ENCODE measurements at places on chromosomes 16 and 17. TPM values are rescaled to one million over a fixed set of nuclear protein-coding genes. Genes with fewer than 3 reads are reported as not detected.
A peak's percentile ranks its signal among the peaks of the same experiment; 100 is the strongest.

- H3K27ac ChIP-seq = peak overlapping the region; percentile 29
- DNase-seq = no peak
- peaks cover 40% of the 10 kb centered on the region for H3K4me1 ChIP-seq
- no peak overlapping the region for H3K4me3 ChIP-seq
- no peaks in the 10 kb centered on the region for H3K36me3 ChIP-seq
Observed at GRCh38 chr17:42399948-42400843, 12.0 kb upstream of the STAT3 start.

- H3K27ac ChIP-seq = no peak overlapping the region
- H3K4me1 ChIP-seq = no peaks in the 10 kb centered on the region
- H3K36me3 ChIP-seq = peaks cover 37% of the 10 kb centered on the region
- no peak for DNase-seq
Observed at GRCh38 chr17:62008294-62008693, 56.8 kb downstream of the MED13 start.

DNA sequence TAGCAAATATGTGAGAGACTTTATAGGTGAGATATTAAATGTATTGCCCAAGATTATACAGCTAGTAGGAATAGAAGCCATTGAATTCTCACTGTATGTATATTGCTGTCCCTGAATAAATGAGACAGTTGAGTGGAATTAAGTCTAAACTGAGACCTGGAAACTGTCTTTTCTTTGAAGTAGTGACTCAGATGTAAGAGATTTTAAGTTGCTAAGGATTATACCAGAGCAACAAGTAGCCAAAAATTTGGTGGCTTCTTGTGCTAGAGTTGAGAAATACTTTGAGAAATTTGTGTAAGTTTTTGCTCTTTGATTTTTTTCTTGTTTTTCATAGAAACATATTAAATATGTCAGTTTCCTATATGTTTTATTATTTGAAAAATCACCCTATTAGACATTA, 58.7 kb downstream of the TANC2 start:
- no peaks in the 10 kb centered on the region for H3K27me3 ChIP-seq
- DNase-seq = no peak
- no peaks in the 10 kb centered on the region for H3K4me1 ChIP-seq

- no peaks in the 10 kb centered on the region for H3K27me3 ChIP-seq
- H3K4me3 ChIP-seq = no peak overlapping the region
- DNase-seq = no peak
- H3K36me3 ChIP-seq = 0 out of 2 replicates have a peak, but pooled peaks cover 3% of the 10 kb centered on the region
- H3K27ac ChIP-seq = no peak overlapping the region
Observed at GRCh38 chr16:12679660-12680272, 123.9 kb downstream of the CPPED1 start.

- H3K4me3 ChIP-seq = peak overlapping the region; percentile 51
- no peaks in the 10 kb centered on the region for H3K36me3 ChIP-seq
- DNase-seq = no peak
- peaks cover 69% of the 10 kb centered on the region for H3K4me1 ChIP-seq
- no peaks in the 10 kb centered on the region for H3K27me3 ChIP-seq
- peak overlapping the region; percentile 88 for H3K27ac ChIP-seq
Observed at GRCh38 chr17:76264425-76264754, 758 bp upstream of the UBALD2 start.

DNA sequence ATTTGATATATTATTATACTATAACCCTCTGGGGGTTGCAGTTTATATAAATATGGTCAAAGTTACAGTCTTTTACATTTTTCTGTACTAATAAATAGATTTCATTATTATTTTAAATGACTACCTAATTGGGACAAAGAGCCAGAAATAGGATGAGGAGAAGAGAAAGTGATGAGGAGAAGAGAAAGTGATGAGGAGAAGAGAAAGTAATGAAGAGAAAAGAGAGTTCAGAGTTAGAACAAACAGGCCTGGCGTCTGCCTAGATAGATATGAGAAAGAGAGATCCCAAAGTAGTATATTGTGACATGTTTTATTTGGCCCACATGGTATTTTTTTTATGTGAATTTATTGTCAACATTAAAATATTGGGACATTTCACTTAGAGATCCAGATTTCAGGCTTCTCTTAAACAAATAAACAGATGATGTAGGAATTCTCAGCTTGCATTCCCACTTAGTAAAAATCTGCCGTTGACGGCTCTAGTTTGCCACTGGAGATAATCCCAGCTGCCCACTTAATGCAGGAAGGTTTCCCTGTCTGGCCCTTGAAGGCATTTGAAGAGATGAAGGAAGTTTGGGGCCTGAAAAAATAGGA, 210.7 kb downstream of the STX8 start:
- H3K27me3 ChIP-seq = no peaks in the 10 kb centered on the region
- H3K4me1 ChIP-seq = no peaks in the 10 kb centered on the region
- H3K36me3 ChIP-seq = no peaks in the 10 kb centered on the region
- DNase-seq = no peak
- H3K4me3 ChIP-seq = no peak overlapping the region

DNA sequence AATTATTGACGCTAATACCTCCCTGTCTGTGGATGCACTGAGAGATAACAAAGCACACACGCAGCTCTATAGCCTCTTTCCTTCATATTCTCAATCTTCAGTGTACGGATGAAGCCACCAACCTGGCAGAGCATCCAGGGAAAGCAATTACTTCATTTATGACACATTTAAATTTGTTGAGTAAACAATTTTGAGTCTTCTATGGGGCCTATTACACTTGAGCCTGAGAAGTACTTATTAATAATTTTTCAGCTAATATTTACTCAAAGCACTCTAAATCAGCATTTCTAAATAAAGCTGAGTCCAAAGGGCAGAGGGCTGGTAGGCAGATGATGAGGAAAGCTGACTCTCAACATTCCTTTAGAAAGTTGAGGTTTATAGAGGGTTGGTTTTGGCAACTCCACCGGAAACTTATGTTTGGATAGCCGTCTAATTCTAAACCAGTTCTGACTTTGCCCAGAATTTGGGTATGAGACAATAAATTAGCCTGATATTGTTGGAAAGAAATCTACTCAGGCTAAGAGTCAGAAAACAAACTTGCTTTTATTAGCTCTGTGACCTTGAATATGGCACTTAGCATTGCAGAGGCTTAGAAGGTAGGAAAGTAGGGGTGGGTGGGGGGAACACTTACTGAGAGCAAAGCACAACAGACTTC, 643.5 kb downstream of the CDH11 start:
- no peak for DNase-seq
- H3K27me3 ChIP-seq = peaks cover 3% of the 10 kb centered on the region
- H3K27ac ChIP-seq = no peak overlapping the region
- H3K4me1 ChIP-seq = no peaks in the 10 kb centered on the region
- no peak overlapping the region for H3K4me3 ChIP-seq

DNA sequence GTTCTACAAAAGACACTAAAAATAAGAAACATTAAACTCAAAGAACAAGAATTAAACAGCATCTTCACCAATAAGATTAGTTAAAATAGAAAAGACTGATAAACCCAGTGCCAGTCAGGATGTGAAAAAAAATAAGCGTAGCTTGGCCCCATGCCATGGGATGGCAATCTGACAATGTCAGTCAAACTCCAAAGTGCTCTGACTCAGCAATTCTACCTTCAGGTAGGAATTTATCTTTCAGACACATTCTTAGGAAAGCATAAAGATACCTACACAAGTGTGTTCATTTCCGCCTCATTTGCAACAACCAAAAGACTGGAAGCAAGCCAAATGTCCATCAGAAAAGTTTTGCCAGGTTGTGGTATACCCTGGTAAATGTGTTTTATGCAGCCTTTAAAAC, 9.1 kb upstream of the MPO start:
- no peak overlapping the region for H3K27ac ChIP-seq
- peaks cover 9% of the 10 kb centered on the region for H3K4me1 ChIP-seq
- no peaks in the 10 kb centered on the region for H3K36me3 ChIP-seq
- H3K4me3 ChIP-seq = no peak overlapping the region
- peak; percentile 46 for DNase-seq
- peaks cover 71% of the 10 kb centered on the region for H3K27me3 ChIP-seq

DNA sequence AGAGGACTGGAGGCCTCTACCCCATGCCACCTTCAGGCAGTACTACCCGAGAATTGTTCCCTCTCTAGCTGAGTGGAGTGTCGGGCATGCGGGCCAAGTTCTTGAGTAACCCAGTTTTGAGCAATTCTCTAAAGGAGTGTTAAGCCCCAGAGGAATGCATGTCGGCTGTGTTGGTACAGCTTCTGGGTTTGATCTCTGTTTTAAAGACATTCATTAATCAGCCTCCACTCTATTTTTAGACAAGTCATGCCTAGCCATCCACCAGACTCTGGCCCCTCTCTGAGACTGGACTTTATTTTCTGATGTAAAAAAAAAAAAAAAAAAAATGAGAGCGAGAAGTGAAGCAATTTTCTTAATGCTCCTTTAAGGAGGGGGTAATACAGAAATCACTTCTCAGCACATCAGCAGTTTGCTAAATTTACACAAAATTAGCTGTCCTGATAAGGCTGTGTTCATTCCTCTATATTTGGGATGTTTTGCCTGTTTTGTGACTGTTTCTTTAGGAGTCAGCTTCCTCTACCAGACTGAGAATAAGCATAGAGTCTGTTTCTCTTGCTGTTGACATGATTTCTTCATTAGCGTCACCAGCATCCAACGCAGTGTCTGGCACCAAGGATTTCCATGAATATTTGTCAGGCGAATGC, 88.7 kb downstream of the AXIN2 start:
- H3K4me3 ChIP-seq = no peak overlapping the region
- DNase-seq = no peak
- H3K27ac ChIP-seq = no peak overlapping the region
- no peaks in the 10 kb centered on the region for H3K27me3 ChIP-seq
- H3K4me1 ChIP-seq = no peaks in the 10 kb centered on the region
- no peaks in the 10 kb centered on the region for H3K36me3 ChIP-seq

GRCh38 chr17:73742948-73743381, 98.7 kb upstream of the SDK2 start:
- H3K36me3 ChIP-seq = no peaks in the 10 kb centered on the region
- H3K4me3 ChIP-seq = no peak overlapping the region
- no peak overlapping the region for H3K27ac ChIP-seq
- no peaks in the 10 kb centered on the region for H3K4me1 ChIP-seq
- H3K27me3 ChIP-seq = peaks cover 100% of the 10 kb centered on the region

DNA sequence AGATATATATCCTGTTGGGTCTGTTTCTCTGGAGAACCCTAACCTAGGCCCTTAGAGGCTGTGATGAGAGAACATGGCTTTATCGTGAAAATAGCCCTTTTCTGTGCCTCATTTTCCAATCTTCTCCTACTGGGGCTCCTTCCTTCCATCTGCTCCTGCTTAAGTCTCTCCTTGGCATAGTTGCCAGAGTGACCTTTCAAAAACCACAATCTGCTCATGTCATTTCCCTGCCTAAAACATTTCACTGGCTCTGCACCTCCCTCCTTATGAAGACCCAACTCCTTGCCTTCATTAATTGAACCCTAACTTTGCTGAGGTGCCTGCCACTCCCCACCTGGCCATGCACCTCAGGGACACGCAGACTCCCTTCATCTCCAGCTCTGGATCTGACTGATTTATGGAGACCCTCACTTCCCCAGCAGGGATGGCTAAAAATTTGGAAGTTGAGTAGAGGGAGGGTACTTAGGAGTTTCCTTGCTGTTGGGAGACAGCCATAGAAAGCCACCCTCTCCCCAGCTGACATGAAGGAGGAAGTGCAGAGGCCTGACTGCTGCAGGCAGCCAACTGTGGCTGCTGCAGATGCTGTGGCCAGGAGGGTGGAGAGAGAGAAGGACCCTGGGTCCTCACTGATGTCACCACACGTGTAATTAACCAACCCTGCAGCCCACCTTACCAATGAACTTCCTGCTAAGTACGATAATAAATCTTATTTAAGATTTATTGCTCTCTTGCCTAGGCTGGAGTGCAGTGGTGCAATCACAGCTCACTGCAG, 6.3 kb upstream of the GGA2 start:
- H3K4me3 ChIP-seq = no peak overlapping the region
- no peak overlapping the region for H3K27ac ChIP-seq

DNA sequence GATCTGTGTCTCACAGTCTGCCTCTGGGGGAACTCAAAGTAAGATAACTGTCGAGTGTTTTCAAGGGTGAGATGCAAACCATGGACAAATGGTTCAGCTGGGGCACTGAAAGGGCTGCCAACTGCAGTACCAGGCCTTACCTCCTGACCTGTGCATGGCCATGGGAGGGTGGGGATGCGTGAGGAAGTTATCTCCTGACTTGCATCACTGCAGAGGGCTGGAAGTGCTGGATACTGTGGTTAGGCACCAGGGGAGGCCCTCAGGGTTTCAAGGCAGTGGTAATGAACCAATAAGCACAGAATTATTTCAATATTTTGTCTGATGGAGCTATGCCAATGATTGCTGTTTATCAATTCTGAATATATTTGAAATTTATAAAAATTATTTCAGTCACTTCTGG, 159.2 kb downstream of the CYLD start:
- H3K27me3 ChIP-seq = peaks cover 26% of the 10 kb centered on the region
- no peaks in the 10 kb centered on the region for H3K4me1 ChIP-seq
- no peak for DNase-seq
- H3K36me3 ChIP-seq = no peaks in the 10 kb centered on the region
- no peak overlapping the region for H3K27ac ChIP-seq

DNA sequence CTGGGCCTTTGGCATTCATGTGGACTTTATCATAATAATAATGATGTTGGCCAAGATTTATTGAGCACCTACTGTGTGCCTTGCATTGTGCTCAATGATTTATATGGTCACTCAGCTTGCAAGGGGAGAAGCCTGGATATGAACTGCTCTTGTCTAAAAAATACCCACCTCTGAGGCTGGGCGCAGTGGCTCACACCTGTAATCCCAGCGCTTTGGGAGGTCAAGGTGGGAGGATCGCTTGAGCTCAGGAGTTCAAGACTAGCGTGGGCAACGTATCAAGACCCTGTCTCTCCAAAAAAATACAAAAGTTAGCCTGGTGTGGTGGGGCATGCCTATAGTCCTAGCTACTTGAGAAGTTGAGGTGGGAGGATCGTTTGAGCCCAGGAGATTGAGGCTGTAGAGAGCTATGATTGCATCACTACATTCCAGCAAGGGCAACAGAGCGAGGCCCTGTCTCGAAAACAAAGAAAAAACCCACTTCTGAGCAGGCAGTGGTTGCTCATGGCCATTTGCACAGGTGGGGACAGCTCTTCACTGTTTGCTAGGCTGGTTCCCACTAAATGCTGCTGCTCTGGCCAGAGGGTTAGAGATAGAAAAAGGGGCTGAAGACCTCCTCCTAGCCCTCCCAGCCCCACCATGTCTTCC, 4.3 kb upstream of the ADGRG1 start:
- no peaks in the 10 kb centered on the region for H3K36me3 ChIP-seq
- H3K27me3 ChIP-seq = no peaks in the 10 kb centered on the region
- H3K27ac ChIP-seq = peak overlapping the region; percentile 92
- 0 out of 2 replicates have a peak overlapping the region, but pooled peaks have one; percentile 25 for H3K4me3 ChIP-seq
- H3K4me1 ChIP-seq = peaks cover 86% of the 10 kb centered on the region
- DNase-seq = peak; percentile 51

GRCh38 chr17:14202388-14203166, 34.1 kb downstream of the CDRT15 start:
- H3K4me1 ChIP-seq = 0 out of 2 replicates have a peak, but pooled peaks cover 10% of the 10 kb centered on the region
- no peaks in the 10 kb centered on the region for H3K36me3 ChIP-seq
- H3K4me3 ChIP-seq = no peak overlapping the region
- DNase-seq = no peak
- no peak overlapping the region for H3K27ac ChIP-seq

Gene THOC6
- total RNA-seq = 109 TPM

Gene TBC1D3E
- total RNA-seq = not detected

Gene KRTAP2-3
- total RNA-seq = 0.57 TPM

Gene WNT9B
- not detected for total RNA-seq

Gene TOP2A
- 156 TPM for total RNA-seq

Gene ST6GALNAC2
- 18.7 TPM for total RNA-seq

Gene GLP2R
- 3.9 TPM for total RNA-seq

Gene AOC3
- 2.8 TPM for total RNA-seq

Gene SOST
- total RNA-seq = not detected

All from PC-9 (cell line).